ENCODE measurements at places on chromosomes 7 and 10. TPM values are rescaled to one million over a fixed set of nuclear protein-coding genes. Genes with fewer than 3 reads are reported as not detected.

The ACBD7 gene
- total RNA-seq, result 32.0 TPM

The WNT16 gene
- total RNA-seq, result 12.0 TPM

The ZWINT gene
- 28.9 TPM for total RNA-seq

The LRCH4 gene
- 9.6 TPM for total RNA-seq

DNA sequence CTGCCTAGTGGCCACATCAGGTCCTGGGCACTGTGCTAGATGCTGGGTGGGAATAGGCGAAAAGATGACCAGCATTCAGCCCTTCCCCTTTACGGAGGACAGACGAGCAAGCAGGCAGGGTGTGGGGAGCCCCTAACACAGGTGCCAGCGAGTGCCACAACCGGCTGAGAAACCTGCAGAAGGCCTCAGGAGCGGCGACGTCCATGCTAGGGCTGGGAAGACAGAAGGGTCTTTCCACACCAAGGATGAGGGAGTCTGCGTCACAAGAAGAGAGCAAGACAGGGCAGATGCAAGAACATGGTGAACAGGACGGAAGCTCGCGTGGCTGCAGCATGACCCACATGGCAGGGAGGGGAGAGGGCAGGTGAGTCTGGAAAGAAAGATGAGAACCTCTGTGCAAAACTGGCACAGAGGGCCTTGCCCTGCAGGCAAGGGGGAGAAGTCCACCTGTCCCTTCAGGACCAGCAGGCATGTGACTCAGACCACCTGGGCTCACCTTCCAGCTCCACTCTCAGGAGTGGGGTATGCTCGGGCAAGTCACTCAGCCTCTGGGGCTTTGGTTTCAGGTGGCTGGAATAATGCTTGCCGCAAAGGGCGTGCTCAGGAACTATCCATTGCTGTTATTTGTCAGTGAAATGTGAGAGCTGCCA is 36.6 kb downstream of the KCNH2 start:
- no peak for DNase-seq
- H3K36me3 ChIP-seq, result peaks cover 30% of the 10 kb centered on the region
- H3K27me3 ChIP-seq, result no peaks in the 10 kb centered on the region
- no peak overlapping the region for H3K4me3 ChIP-seq

DNA sequence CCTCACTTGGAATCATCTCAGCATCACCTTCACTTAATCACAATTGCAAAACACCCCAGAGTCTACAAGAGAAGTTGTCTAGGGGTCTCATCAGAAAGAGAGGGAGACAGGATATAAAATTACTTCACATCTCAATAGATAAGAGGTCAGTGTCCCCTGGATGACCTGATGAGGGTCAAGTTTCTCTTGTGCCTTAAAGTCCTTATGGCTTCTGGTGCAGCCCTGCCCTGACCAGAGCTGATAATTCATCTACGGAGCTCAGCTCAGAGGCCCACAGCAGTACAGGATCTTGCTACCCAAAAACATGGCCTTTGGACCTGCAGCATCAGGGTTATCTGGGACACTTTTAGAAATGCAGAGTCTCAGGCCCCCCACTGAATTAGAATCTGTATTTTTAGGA is 111.1 kb upstream of the GLI3 start:
- DNase-seq, result no peak
- no peaks in the 10 kb centered on the region for H3K4me1 ChIP-seq
- H3K36me3 ChIP-seq, result no peaks in the 10 kb centered on the region

GRCh38 chr7:115273139-115273772 is 351.4 kb downstream of the MDFIC start:
- H3K27ac ChIP-seq, result no peak overlapping the region
- H3K27me3 ChIP-seq, result no peaks in the 10 kb centered on the region
- H3K4me1 ChIP-seq, result no peaks in the 10 kb centered on the region
- H3K4me3 ChIP-seq, result no peak overlapping the region
- no peaks in the 10 kb centered on the region for H3K36me3 ChIP-seq

DNA sequence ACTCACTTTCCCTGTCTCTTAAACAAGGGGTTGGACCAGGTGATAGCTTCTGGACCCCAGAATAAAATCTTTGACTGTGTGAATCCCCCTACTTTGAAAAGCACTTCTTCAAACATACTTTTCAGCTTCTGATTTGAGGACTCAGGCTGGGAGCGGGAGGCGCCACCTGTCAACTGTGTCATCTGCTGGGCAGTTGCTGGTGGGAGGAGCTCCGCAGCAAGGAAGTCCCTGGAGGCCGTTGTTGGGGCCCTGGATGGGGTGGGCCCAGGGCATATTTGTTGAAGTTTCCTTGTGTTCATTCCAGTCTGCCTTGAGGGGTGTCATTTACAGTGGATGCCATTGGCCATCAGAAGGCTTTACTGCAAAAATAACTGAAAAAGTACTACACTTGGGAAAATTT is 197.7 kb downstream of the CCDC3 start:
- peaks cover 2% of the 10 kb centered on the region for H3K4me1 ChIP-seq
- H3K4me3 ChIP-seq, result no peak overlapping the region
- H3K27ac ChIP-seq, result no peak overlapping the region
- DNase-seq, result no peak
- H3K27me3 ChIP-seq, result no peaks in the 10 kb centered on the region
- H3K36me3 ChIP-seq, result no peaks in the 10 kb centered on the region

DNA sequence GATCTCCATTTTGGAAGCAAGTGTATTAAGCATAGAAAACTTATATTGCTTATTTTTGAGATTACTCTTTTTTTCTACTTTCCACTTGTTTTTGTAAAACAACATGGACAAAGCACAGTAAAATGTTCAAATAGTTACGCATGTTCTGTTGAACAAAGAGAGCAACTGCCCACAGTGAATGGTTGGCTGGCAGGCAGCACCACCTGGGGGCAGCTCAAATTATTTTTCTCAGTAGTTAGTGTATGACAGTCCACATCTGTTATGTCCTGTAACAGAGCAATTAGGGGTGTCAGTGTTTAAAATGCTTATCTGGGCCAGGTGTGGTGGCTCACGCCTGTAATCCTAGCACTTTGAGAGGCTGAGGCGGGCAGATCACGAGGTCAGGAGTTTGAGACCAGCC is 46.1 kb upstream of the CACUL1 start:
- no peak for DNase-seq
- H3K27ac ChIP-seq, result no peak overlapping the region
- no peaks in the 10 kb centered on the region for H3K27me3 ChIP-seq
- no peaks in the 10 kb centered on the region for H3K36me3 ChIP-seq

DNA sequence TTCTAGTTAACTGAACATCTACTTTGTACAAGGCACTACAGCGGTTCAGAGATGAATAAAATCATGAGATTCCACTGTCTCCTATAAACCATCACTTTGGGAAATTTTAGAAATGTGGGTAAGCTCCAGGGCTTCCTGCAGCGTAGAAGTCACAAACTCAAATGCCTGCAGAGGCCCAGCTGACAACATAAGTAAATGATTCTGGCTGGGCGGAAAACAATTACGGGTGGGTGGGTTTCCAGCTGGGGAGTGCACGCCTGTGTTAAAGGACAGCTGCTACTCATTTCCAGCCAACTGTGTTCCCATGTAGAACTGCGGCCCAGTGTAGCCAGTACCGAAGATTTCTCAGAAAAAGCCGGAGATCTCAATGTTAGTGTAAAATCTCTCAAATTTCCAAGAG is 69.5 kb upstream of the ATRNL1 start:
- H3K4me1 ChIP-seq, result no peaks in the 10 kb centered on the region
- H3K27ac ChIP-seq, result no peak overlapping the region
- H3K4me3 ChIP-seq, result no peak overlapping the region
- H3K36me3 ChIP-seq, result no peaks in the 10 kb centered on the region
